ENCODE measurements at places on chromosomes 6 and 20. TPM values are rescaled to one million over a fixed set of nuclear protein-coding genes. Genes with fewer than 3 reads are reported as not detected.

The KIF25 gene
- 0.66 TPM for total RNA-seq

DNA sequence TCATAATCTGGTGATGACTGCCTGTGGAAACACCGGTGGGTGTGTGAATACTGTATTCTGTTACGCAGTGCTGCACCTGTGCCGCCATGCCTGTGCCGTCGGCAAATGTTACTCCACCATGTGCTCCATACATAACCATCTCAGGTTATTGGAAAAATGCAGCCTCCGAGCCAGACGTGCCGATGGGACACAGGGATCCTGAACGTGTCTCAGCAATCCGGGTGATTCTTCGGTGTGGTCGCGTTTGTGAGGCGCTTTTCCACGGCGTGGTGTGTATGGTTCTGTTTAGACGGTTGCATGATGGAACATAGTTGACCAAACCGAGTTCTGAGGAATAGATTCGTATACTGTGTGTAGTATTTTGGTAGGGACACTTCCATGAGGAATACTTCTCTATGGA, 130.3 kb downstream of the SMOC2 start:
- no peak for DNase-seq

GRCh38 chr6:1479095-1479494, 89.7 kb downstream of the FOXF2 start:
- no peak for DNase-seq

DNA sequence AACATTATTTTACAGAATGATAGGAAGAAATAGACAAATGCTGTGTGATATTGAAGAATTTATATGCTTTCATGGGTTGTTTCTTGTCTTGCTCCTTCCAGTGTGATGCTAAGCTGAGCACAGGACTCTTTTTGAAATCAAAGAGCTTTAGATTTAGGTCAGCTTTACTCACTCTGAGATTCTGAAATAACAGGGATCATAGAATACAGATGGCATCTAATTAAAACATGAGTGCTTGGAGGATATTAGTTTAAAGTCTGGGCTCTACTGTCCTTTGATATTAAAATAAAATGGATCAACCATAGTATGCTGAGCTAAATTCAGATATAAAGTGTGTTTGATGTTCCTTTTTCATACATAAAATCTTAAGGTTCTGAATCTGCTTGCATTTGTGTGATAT, 29.6 kb downstream of the MLIP start:
- no peak for DNase-seq

All from breast epithelium (tissue), 4 donors.